Stimulated activated CD8-positive, alpha-beta memory T cell treated with anti-CD3 and anti-CD28 coated beads, Interleukin-15, amount 100 ng/mL, for 24 hours (primary cell): ENCODE measurements at places on chromosomes 12 and 14.

DNA sequence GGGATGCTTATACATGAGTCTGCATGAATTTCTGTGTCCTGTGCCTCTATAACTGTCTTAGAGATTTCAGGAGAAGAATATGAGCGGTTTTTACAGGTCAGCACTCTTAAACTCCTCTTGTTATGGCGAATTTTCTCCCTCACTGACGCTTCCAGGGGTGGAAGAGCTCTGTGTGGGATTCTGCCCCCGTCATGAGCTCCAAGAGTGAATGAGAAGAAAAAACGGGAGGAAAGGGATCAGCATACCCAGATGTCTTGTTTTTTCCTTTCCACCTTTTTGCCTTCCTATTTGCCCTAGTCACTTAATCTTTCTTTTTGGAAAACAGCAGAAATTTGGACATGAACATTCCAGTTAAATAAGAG lies 651 bp downstream of the PFKM start:
- no peak for DNase-seq

DNA sequence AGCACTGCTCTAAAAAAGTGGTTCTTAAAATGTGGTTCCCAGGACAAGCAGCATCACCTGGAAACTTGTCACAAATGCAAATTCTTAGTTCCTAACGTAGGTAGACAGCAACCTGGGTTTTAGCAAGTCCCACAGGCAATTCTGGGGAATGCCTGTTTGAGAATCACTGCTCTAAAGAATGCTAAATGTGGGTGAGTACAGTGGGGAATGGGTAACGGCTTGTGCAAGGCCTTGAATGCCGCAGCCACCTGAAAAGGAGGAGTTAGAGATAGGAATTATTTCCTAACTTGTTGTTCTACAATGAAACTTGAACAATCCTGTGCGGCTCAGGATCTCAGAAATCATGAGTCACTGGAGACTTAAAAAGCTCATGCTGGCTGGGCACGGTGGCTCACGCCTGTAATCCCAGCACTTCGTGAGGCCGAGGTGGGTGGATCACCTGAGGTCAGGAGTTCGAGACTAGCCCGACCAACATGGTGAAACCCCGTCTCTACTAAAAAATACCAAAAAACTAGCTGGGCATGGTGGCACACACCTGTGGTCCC lies 34.9 kb downstream of the GNS start:
- DNase-seq = no peak

DNA sequence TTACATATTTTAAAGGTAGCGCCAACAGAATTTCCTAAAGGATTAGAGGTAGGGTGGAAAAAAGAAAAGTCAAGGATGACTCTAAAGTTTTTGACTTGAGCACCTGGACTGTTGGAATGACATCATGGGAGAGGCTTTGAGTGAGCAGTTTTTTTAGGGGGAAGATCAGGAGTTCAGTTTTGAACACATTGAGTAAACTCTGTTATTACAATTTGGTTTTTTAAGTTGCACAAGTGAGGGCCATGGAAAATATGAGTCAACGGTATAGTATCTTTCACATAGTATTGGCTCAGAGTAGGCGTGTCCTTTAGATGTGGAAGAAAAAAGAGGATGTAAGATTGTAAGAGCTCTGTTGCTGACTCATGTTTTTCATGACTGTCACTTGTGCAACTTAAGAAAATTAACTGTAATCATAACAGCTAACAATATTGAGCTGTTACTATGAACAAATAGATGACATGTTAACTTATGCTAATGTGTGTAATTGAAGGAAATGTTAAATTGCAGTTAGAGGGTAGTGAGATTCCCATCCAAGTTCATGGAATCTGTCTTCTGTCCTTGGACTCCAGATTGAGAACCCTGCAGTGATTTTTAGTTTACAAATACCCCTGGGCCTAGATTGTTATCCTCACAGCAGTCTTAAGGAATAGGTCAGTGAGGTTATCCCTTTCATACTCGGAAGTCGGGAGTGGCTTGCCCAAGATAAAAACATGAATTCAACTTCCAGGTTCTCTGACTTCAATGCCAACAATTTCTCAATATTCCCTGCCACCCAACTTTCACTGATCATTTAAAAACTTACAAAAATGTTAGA lies 48.2 kb upstream of the ATP2B1 start:
- DNase-seq = no peak

DNA sequence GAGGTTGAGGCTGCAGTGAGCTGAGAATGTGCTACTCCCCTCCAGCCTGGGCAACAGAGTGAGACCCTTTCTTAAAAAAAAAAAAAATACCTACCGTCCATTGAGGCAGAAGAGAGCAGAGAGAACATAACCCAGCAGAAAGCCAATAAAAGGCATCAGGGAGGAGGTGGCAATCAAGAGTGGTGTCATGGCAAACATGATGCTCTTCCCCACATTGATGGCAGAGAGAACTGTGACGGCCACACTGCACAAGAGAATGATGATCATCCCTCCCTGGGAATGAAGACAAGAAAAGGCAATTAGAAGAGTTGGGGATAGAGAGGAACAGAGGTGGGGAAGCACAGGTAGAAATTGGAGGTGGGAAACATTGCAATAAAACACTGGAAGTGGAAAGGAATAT lies 12.1 kb downstream of the SRSF5 start:
- no peak for DNase-seq

DNA sequence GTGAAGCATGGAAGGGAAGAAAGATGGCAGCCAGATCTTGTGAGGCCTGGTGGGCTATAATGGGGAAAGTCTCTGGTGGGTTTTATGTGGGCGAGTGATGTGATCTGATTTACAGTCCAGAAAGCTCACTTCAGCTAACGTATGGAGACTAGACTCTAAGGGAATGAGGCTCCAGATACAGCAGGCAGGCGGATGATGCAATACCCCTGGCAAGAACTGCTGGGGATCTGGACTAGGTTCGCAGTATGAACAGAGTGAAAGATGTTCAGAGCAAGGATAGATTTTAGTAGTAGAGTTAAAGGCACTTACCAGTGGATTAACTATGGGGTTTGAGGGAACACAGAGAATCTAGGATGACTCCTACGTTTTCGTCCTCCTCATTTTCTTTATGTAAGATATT lies 253.1 kb downstream of the ANO2 start:
- DNase-seq = no peak

DNA sequence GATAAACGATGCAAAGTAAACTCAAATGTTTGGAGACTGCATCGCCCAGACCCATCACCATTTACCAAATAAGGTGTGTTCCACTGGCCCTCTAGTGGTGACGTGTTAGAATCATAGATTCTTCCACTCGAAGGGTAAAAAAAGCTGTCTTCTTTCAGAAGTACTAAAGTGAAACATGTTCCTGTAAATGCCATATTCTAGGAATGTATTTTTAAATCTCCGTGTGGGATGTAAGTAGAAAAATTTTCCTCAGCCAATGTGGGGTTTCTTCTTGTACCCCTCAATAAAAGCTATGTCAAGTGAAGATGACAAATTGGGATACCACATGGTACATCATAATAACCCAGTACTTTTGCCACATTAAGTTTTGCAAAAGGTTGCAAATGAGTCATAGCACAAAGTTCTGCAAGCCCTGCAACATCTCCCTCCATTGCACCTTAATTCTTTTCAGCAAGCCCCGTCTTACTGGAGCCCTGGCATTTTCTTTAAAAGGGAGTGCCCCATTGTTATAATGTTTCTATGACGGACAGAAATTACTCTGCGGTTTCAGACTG lies 100.8 kb downstream of the CCER1 start:
- no peak for DNase-seq

- no peak for DNase-seq
These were observed 5.7 kb downstream of the AHNAK2 start for GRCh38 chr14:104972301-104973134.

DNA sequence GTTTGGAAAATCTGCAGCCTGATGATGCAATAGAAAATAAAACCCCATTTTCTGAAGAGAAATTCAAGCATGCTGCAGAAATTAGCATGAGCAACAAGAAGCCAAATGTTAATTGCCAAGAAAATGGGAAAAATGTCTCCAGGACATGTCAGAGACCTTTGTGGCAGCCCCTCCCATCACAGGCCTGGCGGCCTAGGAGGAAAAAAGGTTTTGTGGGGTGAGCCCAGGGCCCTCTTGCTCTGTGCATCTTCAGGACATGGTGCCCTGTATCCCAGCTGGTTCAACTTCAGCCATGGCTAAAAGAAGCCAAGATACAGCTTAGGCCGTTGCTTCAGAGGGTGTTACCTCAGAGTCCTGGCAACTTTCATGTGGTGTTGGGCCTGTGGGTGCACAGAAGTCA lies 775.5 kb upstream of the SEL1L start:
- no peak for DNase-seq

GRCh38 chr12:79295572-79295971 lies 395.2 kb downstream of the PAWR start:
- DNase-seq = no peak

GRCh38 chr14:89684139-89684538 lies 267.1 kb upstream of the FOXN3 start:
- DNase-seq = no peak

- DNase-seq = no peak
These were observed 51.6 kb upstream of the DLK1 start for GRCh38 chr14:100674897-100675619.

GRCh38 chr12:7666595-7666994 lies 887 bp upstream of the APOBEC1 start:
- no peak for DNase-seq

GRCh38 chr12:2057041-2057794 lies 4.4 kb downstream of the CACNA1C start:
- DNase-seq = no peak

- DNase-seq = no peak
These were observed 38.4 kb upstream of the CPM start for GRCh38 chr12:68971404-68971803.

- DNase-seq = no peak
These were observed 43.6 kb downstream of the AMN start for GRCh38 chr14:102965971-102966655.

DNA sequence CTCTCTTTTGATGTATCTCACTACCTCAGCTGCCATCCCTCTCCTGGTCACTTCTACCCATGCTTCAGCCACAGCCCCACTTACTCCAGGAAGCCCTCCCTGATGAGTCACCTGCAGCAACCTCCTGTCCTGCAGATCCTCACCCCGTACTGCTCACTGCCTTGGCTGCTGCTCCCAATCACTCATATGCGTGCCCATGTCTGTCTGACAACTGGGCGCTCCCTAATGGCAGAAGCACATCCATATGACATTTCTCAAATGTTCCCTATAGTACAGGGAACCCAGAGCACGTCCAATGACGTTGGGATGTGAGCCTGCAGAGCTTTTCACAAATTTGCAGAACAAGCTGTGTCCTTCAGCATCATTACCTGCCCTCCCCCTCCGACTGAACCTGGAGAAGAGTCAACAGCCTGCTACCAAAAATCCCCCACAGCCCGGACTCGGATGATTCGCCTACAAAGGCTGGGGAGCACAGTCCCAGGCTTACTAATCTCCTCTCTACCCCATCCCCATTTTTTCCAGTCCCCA lies 90.0 kb downstream of the SINHCAF start:
- no peak for DNase-seq

DNA sequence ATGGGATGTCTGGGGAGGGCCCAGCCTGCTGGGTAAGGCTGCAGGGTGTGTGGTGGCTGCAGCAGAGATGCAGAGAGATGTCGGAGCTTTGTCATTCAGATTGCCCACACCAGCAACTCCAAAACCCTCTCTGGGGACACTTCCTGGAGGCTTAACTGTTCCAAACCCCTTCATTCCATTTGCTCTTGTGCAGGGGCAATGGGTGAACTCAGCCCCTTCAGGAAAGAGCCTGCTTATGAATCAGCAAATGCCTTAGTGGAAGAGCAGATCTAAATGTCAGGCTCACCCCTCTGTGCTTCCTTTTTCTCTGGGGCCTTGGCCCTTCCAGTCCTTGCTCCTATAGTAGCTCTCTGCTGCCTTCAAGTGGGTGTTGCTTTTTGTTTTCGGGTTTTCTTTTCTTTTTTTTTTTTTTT lies 36.7 kb upstream of the GPATCH2L start:
- DNase-seq = no peak

- DNase-seq = no peak
These were observed 1560.7 kb upstream of the TMEM132C start for GRCh38 chr12:126706300-126706699.

GRCh38 chr12:56657416-56658379 lies 11.9 kb upstream of the ATP5F1B start:
- DNase-seq = no peak

DNA sequence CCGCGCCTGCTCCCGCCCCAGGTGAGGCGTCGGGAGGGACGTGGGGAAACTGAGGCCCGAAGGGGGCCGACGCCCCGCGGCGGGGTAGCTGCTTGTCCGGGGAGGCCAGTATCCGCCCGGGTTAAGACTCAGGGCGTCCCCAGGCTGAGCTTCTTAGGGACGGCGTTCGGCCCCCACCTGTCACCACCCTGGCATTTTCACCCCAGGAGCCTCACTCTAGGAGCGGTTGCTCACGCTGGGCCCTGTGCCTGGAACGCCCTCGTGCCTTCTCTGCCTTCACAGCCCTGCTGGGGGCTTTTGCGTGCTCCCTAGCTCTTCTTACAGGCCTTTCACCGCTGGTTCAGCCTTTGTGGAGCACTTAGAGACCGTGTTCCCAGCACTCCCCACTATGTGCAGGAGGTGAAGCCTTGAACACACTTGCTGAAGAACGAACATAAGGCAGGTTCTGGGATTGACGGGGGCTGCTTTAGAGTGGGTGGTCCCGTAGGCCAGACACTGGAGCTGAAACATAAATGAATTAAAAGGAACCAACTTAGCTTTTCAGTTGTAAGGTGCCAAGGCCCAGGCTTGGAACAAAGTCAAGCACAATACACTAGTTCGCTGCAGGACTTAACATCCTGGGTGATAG lies 601 bp downstream of the ZNF839 start:
- no peak for DNase-seq
